Activated naive CD4-positive, alpha-beta T cell treated with anti-CD3 and anti-CD28 coated beads, Interleukin-2, amount 10 ng/mL, durations not matched to agents 7 days and 5 days (primary cell): ENCODE measurements at places on chromosomes 11 and 22.

DNA sequence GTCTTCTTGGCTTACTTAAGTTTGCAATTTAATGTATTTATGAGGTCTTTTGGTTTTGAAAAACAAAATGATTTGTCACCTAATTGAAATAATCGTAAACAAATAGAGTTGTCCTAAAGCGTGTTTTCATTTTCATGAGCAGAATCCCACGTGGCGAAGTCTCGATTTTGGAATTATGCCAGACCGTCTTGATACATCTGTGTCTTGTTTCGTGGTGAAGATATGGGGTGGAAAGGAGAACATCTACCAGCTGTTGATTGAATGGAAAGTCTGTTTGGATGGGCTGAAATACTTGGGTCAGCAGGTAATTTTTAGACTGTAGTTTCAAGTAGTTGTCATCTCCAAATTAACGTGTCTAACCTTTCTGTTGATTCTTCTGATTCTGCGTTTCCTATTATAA is 64.7 kb downstream of the UVRAG start:
- no peak for DNase-seq

DNA sequence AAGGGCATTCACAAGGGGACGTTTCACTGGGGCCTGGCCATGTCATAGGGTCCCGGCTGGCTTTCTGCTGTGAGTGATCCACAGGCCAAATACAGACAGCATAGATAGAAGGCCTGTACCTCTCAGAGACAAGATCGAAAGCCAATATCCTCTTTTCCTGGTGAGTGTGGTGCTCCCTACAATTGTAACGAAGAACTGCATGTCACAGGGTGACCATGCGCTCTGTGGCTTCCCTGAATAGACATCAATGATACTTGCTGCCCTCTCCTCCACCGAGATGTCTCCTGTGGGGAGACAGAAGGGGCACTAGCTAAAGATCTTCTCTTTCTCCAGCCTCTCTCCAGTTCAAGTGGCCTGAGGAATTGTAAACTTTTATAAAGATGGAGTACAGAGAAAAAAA is 226.1 kb upstream of the POU2AF2 start:
- no peak for DNase-seq

GRCh38 chr11:94183886-94184264 is 55.2 kb downstream of the PANX1 start:
- peak; percentile 40 for DNase-seq

GRCh38 chr22:50676661-50677492 is 4.3 kb downstream of the SHANK3 start:
- no peak for DNase-seq

DNA sequence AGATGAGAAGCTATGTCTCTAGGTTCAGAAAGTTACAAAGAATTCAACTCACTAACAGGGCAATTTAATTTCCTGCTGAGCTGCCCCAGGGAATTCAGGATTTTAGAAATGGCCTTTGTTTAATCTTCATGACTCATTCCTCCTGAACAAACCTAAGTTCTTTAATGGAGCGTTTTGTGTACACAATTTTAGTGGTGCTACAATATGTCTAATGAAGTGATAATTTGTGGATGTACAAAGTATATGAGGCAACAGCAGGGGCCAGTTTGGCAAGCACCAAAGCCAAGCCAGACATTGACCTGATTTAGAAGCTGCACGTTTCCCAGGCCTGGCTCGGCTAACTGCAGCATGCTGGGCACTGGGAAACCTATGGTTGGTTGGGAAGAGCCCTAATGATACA is 34.4 kb upstream of the HEPHL1 start:
- DNase-seq: no peak
